Stimulated activated naive CD4-positive, alpha-beta T cell (primary cell): ENCODE measurements at places on chromosomes 16 and 17.

GRCh38 chr16:10947211-10947787 lies 2.9 kb downstream of the CLEC16A start:
- DNase-seq, result no peak

DNA sequence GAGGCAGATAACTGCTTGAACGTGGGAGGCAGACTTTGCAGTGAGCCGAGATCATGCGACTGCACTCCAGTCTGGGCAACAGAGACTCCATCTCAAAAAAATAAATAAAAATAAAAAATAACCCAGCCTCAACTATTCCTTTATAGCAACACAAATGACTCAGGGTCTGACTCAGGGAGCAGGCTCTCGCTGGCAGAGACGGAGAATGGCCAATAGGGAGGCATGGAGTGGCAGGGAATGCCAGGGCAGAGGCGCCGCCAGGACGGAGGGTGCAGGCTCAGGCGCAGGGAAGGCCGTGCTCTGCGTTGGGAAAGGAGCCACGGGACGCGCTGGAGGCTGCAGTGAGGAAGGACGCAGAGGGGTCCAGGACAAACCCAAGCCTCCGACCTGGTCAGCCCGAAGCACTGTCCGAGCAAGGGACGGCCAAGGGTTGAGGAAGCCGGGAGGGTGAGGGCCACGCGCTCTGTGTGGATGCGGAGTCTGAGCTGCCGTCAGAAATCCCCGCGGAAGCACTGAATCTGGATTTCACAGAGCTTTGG lies 40.3 kb downstream of the PKD1 start:
- DNase-seq, result no peak

DNA sequence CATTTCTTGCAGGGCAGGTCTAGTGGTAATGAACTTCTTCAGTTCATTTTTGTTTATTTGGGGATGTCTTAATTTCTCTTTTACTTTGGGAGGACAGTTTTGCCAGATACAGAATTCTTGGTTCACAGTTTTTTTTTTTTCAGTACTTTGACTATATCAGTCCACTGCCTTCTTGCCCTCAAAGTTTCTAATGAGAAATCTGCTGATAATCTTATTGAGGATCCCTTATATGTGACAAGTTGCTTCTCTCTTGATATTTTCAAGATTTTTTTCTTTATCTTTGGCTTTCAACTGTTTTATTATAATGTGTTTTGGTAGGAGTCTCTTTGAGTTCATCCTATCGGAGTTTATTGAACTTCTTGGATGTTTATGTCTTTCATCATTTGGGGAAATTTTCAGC lies 42.8 kb downstream of the CLEC19A start:
- DNase-seq, result no peak

DNA sequence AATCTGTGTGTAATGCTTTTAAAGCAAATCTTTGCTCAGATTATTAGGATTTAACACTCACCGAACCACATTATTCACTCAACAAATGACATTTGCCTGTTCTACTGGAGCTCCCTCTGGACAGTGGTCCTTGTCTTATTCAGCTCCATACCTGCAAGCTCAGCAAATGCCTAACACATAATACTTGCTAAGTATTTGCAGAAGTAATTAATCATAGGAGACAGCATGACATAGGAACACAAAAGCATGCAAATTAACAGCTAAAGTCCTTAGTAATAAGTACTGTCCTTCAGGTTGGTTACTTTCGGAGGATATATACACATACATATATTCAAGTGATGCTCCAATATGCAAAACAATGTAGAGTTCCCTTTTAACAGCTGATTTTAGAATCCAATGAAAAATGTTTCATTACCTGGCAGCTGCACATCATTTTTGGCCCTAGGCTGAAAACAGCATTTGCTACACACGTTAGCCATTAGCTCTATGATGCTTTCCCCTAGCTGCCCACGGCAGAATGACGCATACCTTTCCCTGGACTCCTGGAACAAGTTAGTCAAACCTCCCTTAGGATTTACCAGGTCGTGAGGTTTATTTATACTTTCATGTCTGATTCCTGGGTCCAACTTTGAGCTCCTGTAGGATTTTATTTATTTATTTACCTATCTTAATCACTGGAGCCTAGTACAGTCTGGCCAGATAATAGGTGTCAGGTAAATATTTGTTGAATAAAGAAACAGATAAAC lies 8.6 kb downstream of the BRD7 start:
- DNase-seq, result no peak

DNA sequence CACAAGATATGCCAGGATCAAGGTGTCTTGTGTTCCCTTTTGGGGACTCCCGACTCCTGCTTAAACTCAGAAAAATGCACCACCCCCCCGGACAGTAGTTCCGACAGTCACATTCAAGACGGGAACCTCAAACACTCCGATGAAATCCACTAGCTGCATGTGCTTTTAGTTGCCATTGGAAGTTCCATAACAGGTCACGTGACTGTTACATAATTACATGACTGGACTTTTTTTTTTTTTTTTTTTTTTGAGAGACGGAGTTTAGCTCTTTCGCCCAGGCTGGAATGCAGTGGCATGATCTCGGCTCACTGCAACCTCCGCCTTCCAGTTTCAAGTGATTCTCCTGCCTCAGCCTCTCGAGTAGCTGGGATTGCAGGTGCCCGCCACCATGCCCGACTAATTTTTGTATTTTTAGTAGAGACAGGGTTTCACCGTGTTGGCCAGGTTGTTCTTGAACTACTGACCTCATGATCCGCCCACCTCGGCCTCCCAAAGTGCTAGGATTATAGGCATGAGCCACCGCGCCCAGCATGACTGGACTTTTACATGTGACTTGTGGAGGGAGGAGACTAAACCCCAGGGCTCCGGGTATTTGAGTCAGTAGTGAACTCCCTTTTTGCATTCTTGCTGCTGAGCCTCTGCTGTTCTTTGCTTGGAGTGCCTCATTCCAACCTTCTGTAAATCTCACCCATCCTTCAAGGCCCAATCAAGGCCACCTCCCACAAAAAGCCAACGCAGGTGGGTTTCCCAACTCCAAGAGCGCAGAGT lies 1.6 kb downstream of the SIRT7 start:
- no peak for DNase-seq

DNA sequence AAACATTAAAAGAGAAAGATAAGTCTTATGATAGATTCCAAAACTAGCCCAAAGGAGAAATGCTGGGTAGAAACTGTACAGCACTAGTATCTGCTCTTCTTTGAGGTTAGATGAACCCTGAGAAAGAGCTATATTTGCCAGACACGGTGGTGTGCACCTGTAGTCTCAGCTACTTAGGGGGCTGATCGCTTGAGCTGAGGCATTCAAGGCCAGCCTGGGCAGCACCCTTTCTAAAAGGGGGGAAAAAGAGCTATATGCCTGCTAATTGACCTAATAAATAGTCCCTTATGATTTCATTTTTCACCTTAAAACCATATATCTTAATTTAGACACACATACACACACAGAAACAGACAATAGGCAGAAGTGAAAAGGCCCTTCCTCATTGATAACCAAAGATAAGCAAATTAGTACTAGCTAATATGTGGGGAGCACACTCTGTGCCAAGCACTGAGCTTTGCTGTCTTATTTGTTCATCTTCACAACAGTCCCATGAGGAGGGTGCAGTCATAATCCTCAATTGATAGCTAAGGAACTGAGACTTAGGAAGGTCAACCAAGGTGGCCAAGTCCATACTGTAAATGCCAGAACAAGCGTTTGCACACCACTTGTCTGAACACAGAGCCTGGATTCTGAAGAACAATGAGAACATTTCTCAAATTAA lies 56.6 kb upstream of the NLK start:
- no peak for DNase-seq
